A549 treated with dexamethasone at 1 μM for 4 hours (cell line): ENCODE measurements at places on chromosomes 6 and 20. TPM values are rescaled to one million over a fixed set of nuclear protein-coding genes. Genes with fewer than 3 reads are reported as not detected.

Gene DUSP15
- 0.49 to 0.98 TPM (median 0.66 TPM) in 5 replicates for total RNA-seq

Gene C20orf141
- total RNA-seq, result 0.33 to 0.43 TPM (median 0.39 TPM) in 3 of 5 replicates, not detected in the others

Gene BPI
- total RNA-seq, result not detected in 5 replicates

Gene KCNB1
- 2.2 to 4.6 TPM (median 4.0 TPM) in 5 replicates for total RNA-seq

Gene ADGRG6
- 43.7 to 81.4 TPM (median 72.2 TPM) in 5 replicates for total RNA-seq

Gene GHRH
- total RNA-seq, result not detected in 5 replicates

Gene CD93
- 0.02 TPM in 1 of 5 replicates, not detected in the others for total RNA-seq

Gene FANCE
- 3.1 to 4.1 TPM (median 3.4 TPM) in 5 replicates for total RNA-seq

Gene PKIB
- total RNA-seq, result 0.38 to 0.74 TPM (median 0.62 TPM) in 5 replicates

Gene KCNQ2
- total RNA-seq, result 0.61 to 0.74 TPM (median 0.63 TPM) in 5 replicates

Gene ARMC2
- total RNA-seq, result 1.8 to 2.6 TPM (median 2.0 TPM) in 5 replicates

Gene TGM3
- 0.05 to 0.12 TPM (median 0.07 TPM) in 3 of 5 replicates, not detected in the others for total RNA-seq

Gene KHDC1L
- 0.25 to 0.41 TPM (median 0.28 TPM) in 3 of 5 replicates, not detected in the others for total RNA-seq

Gene ZSCAN23
- not detected in 5 replicates for total RNA-seq

Gene CLPSL2
- 0.61 to 1.1 TPM (median 0.94 TPM) in 5 replicates for total RNA-seq

Gene LTA
- total RNA-seq, result 0.06 to 0.21 TPM (median 0.12 TPM) in 4 of 5 replicates, not detected in the other

Gene SCRT2
- 0.04 TPM in 1 of 5 replicates, not detected in the others for total RNA-seq

Gene RAET1E
- total RNA-seq, result 1.8 to 3.1 TPM (median 2.8 TPM) in 5 replicates

Gene MACROD2
- total RNA-seq, result 0.26 to 0.64 TPM (median 0.51 TPM) in 5 replicates

Gene HMGA1
- 388 to 628 TPM (median 525 TPM) in 5 replicates for total RNA-seq

Gene ARFGEF3
- total RNA-seq, result 0.40 to 0.66 TPM (median 0.54 TPM) in 5 replicates

Gene CAPN11
- total RNA-seq, result not detected in 5 replicates

Gene AHI1
- 5.9 to 9.9 TPM (median 8.2 TPM) in 5 replicates for total RNA-seq

Gene ADIG
- total RNA-seq, result not detected in 5 replicates

Gene CASS4
- 0.02 to 0.07 TPM (median 0.05 TPM) in 4 of 5 replicates, not detected in the other for total RNA-seq

Gene ZNF391
- total RNA-seq, result 0.24 to 0.64 TPM (median 0.27 TPM) in 5 replicates

Gene FAM217A
- not detected in 5 replicates for total RNA-seq

Gene BPIFB1
- total RNA-seq, result 0.06 to 0.16 TPM (median 0.15 TPM) in 3 of 5 replicates, not detected in the others

Gene SS18L1
- 5.2 to 10.1 TPM (median 8.5 TPM) in 5 replicates for total RNA-seq

Gene MEI4
- total RNA-seq, result not detected in 5 replicates

Gene GMPR
- total RNA-seq, result 3.5 to 5.4 TPM (median 4.4 TPM) in 5 replicates

Gene UBD
- total RNA-seq, result 0.27 to 0.65 TPM (median 0.61 TPM) in 5 replicates
